Thyroid gland (tissue), 4 donors: ENCODE measurements at places on chromosomes 2 and 18. TPM values are rescaled to one million over a fixed set of nuclear protein-coding genes. Genes with fewer than 3 reads are reported as not detected.
A peak's percentile ranks its signal among the peaks of the same experiment; 100 is the strongest.

GRCh38 chr18:67805261-67805660 is 288.7 kb upstream of the DSEL start:
- no peak for DNase-seq

- peak; percentile 78 for DNase-seq
These were observed 127.3 kb downstream of the DNER start for GRCh38 chr2:229586746-229587705.

DNA sequence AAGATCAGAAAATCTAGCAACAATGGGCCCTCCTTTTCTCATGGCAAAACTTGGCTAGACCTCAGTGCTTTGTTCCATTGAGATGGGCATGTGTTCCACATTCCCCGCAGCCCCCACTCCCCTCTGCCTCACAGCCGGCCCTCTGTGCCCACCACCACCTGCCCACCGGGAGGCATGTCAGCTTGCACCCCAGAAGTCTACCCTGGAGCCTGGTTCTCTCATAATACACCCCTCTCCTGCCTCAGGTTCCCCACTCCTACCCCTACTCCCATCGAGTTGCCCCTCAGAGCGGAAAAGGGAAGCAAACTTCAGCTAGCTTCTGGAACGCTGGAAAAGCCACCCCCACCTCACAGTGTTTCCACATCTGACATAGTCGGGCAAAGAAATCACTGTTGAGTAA is 219.0 kb downstream of the ANAPC1 start:
- DNase-seq, result no peak

DNA sequence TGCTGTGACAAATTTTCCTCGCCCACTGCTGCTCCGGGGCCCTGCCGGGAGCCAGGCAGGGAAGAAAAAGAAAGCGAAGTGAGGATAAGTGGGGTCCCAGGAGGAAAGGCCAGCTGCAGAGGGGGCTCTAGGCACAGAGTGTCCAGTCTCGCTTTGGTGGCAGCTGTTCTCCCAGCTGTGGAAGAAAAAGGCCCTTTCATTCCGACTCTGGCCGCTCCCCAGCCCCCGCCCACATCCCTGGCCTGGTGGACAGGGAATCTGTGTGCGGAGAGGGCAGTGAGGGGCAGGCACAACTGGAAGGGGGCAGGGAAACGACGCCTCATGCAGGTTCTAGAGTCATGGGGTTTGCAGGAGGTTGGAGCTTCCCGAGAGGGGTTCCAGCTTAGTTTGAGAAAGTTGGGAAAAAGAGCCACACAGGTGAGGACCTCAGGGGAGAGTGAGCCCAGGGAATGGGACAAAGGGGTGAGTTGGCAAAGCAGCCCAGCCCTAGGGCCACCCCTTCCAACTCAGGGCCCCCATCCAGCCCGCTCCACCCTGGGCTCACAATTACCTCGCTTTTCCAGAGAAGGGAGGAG is 1.8 kb downstream of the RTKN start:
- DNase-seq, result peak; percentile 66

DNA sequence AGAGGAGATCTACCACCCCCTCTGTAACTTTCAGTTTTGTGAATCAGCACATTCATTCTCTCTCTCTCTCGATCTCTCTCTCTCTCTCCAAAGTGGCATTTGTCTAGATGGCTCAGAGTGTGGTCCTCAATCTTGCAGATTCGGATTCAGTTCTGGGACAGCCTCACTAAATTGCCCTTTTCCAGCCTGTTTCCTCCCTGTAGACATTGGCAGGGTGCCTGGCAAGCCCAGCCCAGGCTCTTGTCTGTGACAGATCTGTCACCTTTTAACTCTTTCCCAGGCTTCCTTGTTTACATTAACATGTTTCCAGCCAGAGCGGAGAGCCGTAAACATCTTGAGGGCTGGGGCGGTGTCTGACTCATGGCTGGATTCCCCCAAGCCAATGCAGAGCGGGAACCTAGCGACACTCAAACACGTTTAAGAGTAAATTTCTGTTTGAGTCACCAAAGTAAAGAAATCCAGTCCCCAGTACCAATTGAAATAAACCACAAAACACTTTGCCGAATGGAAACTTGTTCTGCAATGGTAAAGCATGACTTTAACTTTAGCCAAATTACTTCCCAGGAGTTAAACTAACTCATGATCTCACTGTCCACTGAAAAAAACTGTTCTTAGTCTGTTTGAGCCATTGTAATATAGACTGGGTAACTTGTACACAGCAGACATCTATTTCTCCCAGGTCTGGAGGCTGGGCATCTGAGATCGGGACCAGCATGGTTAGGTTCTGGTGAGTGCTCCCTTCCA is 6.6 kb upstream of the CYP27C1 start:
- DNase-seq, result peak; percentile 17

- no peak for DNase-seq
These were observed 131.0 kb upstream of the SRD5A2 start for GRCh38 chr2:31711737-31712136.

GRCh38 chr2:156436497-156437085 is 412 bp downstream of the GPD2 start:
- peak; percentile 30 for DNase-seq

- DNase-seq, result no peak
These were observed 5.9 kb upstream of the TMSB10 start for GRCh38 chr2:84899304-84900204.

DNA sequence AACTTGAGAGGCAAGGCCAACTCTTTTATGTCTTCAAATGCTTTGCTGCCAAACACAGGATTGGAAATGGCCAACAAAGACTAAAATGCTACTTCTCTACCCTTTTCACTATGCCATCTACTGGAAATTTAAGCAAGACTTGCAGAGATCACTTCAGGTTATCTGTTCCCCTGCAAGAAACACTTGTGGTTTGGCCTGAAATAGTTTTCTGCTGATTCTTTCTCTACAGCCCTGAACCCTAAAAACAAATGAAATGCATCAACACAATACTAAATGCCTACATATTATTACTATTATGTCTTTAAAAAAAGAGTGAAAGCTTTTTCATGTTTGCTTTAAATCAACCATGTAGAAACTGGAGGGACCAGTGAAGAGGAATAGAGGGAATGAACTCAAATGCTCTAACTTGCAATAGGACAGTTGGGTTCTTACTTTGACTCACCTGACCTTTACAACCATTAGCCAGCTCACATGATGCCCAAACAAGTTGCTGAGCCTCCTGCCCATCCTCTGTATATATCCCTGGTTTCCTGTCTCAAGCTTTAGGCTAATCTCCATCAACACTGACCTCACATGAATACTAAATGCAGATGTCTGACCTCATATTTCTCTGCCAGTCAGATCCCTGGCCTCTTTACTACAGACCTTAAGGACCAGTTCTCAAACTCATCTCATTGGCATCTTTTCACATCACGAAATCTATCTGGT is 17.5 kb upstream of the ADAM17 start:
- DNase-seq, result no peak

GRCh38 chr2:100880036-100880435 is 60.1 kb downstream of the NPAS2 start:
- DNase-seq, result no peak

- no peak for DNase-seq
These were observed 73.5 kb downstream of the METTL4 start for GRCh38 chr18:2497797-2498196.

- DNase-seq, result no peak
These were observed 623.5 kb upstream of the DDX18 start for GRCh38 chr2:117190856-117191559.

DNA sequence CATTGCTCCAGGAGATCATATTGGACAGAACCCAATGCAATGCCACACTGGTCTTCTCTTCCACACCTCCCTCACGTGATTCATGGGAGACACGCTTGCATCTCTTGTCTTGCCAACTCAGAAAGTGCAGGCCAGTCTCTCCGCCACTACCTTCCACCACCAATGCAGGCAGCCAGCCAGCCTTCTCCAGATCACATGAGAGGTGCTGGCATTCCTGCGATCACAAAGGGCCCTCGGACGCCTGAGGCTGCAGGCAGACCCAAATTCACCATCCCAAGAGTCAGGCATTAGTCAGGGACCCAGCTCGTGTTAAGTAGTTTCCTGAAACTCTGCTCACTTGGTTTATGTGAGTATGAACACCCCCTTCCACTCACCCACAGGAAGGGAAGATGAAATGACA is 437.0 kb upstream of the ETAA1 start:
- DNase-seq, result peak; percentile 4

- no peak for DNase-seq
These were observed 185.2 kb upstream of the LRP1B start for GRCh38 chr2:142316049-142316448.

SEPTIN10 gene
- total RNA-seq, result 71.6 TPM

RGPD3 gene
- 1.2 TPM for total RNA-seq

XIRP2 gene
- not detected for total RNA-seq

CHRNG gene
- not detected for total RNA-seq

FOXI3 gene
- total RNA-seq, result not detected

TMEM169 gene
- 3.1 TPM for total RNA-seq
